NCI-H2227 treated with DMSO at 0.1 percent for 48 hours (cell line): ENCODE measurements at places on chromosomes 4 and X.

- DNase-seq: peak; percentile 42
These were observed 639 bp upstream of the PI4K2B start for GRCh38 chr4:25233194-25233593.

- DNase-seq: no peak
These were observed 237.6 kb downstream of the SCFD2 start for GRCh38 chr4:53128231-53128630.

GRCh38 chrX:107542500-107542899 is 85.8 kb upstream of the PRPS1 start:
- DNase-seq: peak; percentile 35

- DNase-seq: no peak
These were observed 6.8 kb downstream of the SEPTIN6 start for GRCh38 chrX:119686087-119686691.

GRCh38 chrX:150753357-150753756 is 60.2 kb downstream of the MTMR1 start:
- DNase-seq: no peak

DNA sequence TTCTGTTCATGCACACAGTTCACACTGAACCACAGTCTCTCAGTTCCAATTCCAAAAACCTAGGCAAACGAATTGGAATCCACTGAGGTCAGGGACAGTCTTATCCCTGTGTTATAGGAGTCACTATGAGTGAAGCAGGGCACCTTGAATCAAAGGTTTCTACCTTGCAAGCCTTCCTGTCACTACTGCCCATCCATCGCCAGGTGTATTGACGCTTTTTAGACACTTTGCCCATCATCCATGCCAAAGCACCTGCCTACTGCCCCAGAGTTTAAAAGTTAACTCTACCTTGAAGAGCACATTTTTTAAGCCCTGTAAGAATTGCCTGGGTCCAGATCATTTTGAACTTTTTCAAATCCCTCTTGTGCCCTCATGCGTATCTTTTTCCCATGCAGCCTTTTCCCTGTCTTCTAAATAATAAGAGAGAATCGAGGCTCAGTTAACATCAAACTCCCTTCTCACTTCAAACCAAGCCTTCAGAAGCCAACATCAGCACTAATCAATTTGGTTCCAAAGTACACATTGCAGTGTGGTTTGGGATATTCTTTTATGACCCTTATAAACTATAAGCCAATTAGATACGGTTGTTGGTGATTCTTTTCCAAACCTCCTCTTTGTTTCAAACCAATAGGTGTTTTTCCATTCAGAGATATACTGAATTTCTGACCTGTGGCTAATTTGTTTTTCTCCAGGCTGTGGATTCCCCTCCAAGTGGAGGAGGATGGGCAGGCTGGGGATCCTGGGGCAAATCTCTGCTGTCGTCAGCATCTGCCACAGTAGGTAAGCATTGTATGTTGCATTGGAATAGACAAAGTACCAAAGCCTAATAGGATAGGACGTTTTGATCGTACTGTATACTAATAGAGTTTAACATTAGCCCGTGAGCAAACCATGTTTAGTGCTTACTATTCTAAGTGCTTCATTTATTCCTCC is 23.7 kb downstream of the FAM114A1 start:
- DNase-seq: no peak

DNA sequence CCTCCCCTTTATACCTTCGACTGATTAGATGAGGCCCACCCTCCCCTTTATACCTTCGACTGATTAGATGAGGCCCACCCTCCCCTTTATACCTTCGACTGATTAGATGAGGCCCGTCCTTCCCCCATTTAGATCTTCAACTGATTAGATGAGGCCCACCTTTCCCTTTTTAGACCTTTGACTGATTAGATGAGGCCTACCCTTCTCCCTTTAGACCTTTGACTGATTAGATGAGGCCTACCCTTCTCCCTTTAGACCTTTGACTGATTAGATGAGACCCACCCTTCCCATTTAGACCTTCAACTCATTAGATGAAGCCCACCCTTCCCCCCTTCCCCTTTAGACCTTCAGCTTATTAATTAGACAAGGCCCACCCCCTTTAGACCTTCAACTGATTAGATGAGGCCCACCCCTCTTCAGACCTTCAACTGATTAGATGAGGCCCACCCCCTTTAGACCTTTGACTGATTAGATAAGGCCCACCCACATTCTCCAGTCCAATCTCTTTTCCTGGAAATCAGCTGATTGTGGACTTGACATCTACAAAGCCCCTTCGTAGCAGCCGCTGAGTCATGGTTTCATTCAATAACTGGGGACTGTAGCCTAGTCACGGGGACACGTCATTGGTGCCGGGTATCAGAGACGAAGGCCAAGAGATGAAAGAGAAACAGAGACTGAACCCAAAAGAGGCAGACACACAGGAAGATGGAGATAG is 28.8 kb upstream of the IL3RA start:
- no peak for DNase-seq

DNA sequence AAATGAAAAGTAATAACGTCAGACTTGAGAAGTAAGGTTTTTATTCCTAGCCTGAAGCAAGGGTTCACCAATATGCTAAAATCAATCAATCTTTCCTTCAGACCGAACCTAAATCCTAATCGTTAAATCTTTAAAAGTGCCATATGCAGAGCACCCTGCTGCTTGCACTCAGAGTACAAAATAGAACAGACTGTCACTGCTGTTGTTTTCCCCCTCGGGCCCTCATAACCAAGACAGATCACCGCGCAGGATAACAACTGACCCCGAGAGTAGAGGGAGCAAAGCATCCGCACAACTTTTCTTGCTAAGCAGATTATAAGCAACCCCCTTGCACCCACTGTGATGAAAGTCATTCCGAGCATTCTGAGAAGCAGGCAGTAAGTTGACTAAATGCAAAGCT is 550.9 kb upstream of the NDST4 start:
- peak; percentile 1 for DNase-seq

GRCh38 chrX:124098089-124098488 is 136.6 kb downstream of the STAG2 start:
- peak; percentile 11 for DNase-seq

DNA sequence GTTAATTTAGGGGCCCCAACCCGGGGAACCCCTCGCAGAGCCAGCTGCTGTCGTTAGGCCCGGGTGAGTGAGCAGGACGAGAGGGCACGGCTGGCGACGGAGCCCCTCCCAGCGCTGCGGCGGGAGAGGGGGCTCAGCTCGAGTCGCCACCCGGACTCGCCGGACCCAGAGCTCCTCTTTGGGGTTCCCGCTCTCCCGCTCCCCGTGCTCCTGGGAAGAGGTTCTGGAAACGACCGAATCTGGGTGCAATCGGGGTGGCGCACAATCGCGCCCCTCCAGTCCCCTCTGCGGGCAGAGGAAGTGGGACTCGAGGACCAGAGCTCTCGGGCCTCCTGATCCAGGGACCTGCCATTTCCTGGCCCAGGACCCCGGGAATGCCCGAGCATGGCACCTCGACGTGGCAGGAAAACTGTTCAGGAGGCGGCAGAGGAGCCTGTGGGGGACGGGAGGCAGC is 37.3 kb upstream of the ARAF start:
- no peak for DNase-seq

- DNase-seq: no peak
These were observed 49.9 kb downstream of the ADGRG2 start for GRCh38 chrX:19072372-19072771.

GRCh38 chrX:56099271-56099670 is 132.9 kb upstream of the KLF8 start:
- DNase-seq: no peak

DNA sequence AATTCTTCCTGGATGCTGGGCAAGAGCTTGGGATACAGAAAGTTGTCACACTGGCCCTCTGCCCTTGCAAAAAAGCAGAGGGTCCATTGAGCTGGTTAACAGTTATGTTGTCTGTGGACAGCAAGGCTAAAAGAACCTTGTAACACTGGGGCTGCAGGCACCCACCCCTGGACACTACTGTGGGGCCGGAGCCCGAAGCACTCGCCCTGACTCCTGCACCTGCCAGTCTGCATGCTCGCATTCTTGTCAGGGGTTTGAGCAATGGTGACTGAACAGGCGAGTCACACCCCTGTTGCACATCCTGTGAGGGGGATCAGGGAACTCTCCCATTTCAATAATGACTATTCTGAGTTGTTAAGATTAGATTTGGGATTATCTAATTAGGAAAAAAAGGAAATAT is 23.6 kb downstream of the ADH4 start:
- no peak for DNase-seq

GRCh38 chr4:140799686-140800225 is 43.6 kb upstream of the TBC1D9 start:
- no peak for DNase-seq

GRCh38 chrX:6748595-6748994 is 213.7 kb upstream of the VCX3A start:
- DNase-seq: no peak

- DNase-seq: peak; percentile 27
These were observed 7.8 kb upstream of the PLS3 start for GRCh38 chrX:115553171-115553570.

DNA sequence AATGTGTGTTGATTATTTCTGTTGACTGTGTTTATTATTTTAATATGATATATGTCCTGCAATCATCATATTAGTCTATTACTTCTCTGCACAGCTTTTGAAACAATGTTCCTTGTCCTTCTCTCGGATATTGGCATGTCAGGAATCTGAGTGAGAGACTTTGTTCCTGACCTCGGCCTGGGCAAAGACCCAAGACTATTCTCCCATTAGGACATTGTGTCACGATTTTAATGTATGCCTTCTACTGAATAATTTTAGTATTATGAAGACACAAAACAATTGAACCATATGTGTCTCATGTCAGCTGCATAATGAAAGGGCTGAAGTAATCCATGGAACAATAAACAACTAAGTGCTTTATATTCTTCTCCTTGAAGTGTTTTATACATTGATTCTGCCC is 580.8 kb upstream of the TENM3 start:
- DNase-seq: no peak

GRCh38 chrX:102832661-102833060 is 104.4 kb upstream of the RAB40AL start:
- DNase-seq: peak; percentile 54

- DNase-seq: no peak
These were observed 383.3 kb upstream of the ZFP42 start for GRCh38 chr4:187612301-187612700.

GRCh38 chrX:134374294-134374693 is 85.7 kb upstream of the HPRT1 start:
- DNase-seq: peak; percentile 22

- no peak for DNase-seq
These were observed 25.5 kb upstream of the ZNF330 start for GRCh38 chr4:141195095-141195707.

GRCh38 chr4:182307746-182308145 is 64.5 kb downstream of the TENM3 start:
- DNase-seq: no peak

DNA sequence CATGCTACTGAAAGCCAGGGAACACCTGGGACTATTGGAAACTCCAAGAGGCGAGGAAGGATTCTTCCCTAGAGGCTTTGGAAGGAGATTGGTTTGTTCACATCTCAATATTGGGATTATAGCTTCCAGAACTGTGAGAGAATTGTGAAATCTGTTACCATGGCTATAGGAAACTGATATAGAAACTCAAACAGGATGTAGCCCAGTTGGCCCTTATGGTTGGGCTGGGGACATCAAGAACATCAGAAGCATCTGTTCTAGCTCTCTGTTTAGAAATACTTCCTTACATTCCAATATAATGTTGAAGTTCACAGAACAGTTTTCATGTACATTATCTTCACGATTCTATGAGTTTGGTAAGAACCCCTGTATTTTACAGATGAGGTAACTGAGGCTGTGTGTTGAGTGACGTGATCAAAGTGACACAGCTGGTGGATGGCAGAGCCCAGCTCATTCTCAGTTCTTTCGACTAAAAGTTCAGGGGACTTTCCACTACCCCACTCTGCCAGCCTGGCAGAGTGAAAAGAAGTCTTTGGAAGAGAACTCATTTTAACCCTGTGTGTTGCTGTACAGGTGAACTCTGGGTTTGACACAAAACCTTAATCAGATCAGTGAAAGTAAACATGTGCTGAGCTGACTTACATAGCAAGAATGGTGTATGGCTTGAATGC is 183.0 kb downstream of the GBA3 start:
- no peak for DNase-seq

DNA sequence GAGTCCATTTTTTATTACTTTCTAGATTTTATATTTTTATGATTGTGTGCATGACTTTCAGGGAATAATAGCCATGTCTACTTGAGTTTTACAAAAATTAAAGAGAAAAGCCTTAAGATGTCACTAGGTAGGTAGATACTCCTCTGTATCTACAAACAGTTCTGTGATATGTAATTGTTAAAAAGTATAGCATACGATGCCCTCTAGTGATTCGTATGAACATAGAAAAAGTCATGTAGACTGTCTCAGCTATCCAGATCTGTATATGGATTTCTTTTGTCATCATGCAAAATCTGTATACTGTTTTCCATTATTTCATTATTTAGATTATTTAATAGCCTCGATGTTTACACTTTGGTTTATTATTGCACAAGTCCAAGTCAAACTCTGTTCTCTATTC is 856.6 kb downstream of the CENPC start:
- peak; percentile 7 for DNase-seq

DNA sequence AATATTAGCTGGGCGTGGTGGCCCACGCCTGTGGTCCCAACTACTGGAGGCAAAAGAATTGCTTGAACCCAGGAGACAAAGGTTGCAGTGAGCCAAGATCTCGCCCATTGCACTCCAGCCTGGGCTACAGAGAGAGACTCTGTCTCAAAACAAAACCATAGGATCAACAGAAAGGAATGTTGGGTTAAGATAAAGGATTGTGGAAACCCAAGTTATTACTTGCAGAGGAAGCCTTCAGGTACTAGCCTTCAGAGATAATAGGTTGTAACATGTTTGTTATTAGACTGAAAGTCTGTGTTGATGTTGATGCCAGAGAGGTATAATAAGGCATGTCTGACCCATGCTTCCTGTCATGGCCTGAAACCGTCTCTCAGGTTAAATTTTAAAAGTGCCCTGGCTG is 16.9 kb downstream of the SSX5 start:
- DNase-seq: no peak

- DNase-seq: no peak
These were observed 294.3 kb upstream of the BOD1L1 start for GRCh38 chr4:13921805-13922204.
